EL (cell line): ENCODE measurements at places on chromosomes 12 and 14.

DNA sequence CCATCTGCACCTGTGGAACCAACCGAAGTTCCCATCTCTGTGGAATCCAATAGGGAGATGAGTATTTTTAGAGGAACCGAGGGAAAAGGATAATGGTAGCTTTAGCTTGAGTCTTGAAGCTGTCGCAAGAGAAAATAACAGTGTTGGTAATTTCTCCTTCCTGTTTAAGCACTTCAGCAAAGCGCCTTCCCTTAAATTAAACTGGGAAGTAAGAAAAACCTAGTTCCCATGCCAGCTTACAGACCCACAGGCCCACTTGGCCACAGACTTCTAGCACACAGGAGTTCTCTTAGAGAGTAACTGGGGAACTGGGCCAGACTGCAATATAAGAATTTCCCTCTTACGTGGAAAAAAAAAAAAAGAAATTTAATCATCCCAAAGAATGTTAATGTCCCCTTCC is 223.8 kb downstream of the EFCAB11 start:
- no peak for DNase-seq

GRCh38 chr14:99829450-99829849 is 36.2 kb downstream of the EML1 start:
- DNase-seq = no peak

- no peak for DNase-seq
Observed at GRCh38 chr14:28744126-28744525, 22.5 kb upstream of the FOXG1 start.

DNA sequence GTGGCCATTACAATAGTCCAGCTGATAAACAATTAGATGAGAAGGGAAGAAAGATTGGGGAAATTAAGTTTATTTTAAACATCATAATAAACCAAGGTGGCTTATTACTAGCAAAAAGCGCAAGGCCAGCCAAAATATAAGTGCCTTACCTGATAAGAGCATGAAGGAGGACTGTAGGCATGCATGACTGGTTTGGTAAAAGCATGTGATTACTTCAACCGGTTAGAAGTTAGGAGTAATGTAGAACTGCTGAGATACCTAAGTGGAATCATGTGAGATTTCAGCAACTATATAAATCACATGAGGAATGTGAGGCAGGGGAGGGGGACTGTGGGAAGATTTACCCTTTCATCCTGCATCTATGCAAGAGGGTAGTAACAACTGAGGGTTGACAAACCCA is 59.7 kb upstream of the CCDC196 start:
- no peak for DNase-seq

- DNase-seq = peak; percentile 97
Observed at GRCh38 chr12:26691234-26691970, 141.6 kb downstream of the ITPR2 start.

DNA sequence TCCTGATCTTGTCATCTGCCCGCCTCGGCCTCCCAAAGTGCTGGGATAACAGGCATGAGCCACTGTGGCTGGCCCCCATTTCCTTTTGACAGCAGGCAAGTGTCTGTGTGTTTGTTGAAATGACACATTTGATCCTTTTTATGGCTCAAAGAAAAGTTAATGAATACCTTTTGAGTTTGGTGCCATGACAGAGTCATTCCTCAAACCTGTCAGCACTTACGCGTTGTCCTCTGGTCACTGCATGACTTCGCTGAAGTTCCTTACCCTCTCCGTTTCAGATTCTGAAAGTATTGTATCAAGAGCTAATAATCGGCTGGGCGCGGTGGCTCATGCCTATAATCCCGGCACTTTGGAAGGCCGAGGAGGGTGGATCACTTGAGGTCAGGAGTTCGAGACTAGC is 32.4 kb downstream of the NEMF start:
- DNase-seq = no peak

DNA sequence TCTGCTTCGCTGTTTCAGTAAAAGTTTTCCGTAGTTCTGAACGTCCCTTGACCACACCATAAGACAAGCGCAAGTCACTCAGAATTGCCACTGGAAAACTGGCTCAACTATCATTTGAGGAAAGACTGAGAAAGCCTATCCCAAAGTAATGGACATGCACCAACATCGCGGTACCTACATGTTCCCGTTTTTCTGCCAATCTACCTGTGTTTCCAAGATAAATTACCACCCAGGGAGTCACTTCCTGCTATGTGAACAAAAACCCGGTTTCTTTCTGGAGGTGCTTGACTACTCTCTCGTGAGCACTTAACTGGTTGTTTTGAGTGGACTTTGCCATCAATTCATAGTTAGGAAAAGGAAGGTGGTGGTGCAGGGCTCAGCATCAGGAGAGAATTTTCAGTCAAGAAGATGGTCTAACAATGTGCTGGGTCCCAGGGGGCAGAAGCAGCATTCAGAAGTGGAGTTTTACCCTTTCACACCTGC is 1.4 kb downstream of the EGLN3 start:
- no peak for DNase-seq

- no peak for DNase-seq
Observed at GRCh38 chr12:108827941-108828340, 29.4 kb downstream of the SSH1 start.

- no peak for DNase-seq
Observed at GRCh38 chr14:82854901-82855300, 1321.2 kb upstream of the SEL1L start.

- peak; percentile 96 for DNase-seq
Observed at GRCh38 chr14:36320200-36320896, at the start of gene MBIP. TSS of gene MBIP (minus strand) at chr14:36320637. CDS start at chr14:36320588, 49 bp downstream.

DNA sequence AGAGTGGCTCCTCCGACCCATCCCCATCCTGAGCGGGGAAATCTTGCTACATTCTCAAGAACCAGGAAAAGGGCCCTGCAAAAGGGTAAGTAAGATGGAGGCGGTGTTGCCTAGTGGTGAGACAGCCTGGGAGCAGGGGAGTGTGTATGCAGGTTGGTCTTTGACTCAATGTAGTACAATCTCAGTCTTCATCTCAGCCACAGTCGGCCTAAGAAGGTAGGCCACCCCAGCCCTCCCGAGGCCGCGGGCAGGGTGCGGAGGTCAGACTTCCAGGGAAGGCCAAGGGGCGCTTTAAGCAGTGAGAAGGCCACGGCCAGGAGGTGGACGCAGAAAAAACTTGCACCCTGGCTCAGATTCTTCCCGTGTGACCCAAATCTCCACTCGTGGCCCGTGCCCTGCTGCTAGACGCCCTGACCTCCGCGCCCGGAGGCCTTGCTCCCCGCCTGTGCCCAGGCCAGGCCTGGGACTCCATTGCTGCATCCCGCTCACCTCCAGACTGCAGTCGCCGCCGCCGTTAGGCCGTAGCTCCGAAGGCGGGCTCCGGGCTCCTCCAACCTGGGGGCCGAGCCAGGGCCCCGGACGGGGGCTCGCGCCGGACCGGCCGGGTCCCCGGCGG is 435 bp downstream of the FOXM1 start:
- DNase-seq = peak; percentile 37

DNA sequence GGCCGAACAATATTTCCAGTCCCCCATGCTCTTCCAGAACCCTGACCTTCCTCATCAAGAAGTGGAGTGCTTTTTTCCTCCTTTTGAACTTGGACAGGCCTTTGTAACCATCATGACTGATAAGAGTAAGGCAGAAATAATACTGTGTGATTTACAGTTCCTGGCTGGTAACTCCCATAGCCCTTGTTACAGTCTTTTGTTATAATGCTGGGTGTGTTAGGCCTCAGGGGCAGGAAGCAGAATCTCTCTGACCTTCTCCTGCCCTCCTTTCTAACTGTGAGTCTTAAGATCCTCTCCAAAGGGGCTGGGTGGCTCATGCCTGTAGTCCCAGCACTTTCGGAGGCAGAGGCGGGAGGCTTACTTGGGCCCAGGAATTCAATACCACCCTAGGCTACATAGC is 59.5 kb downstream of the BCAT1 start:
- DNase-seq = no peak

- DNase-seq = no peak
Observed at GRCh38 chr14:55869397-55870049, 248.7 kb upstream of the PELI2 start.

GRCh38 chr12:52945389-52946232 is 3.3 kb upstream of the KRT18 start:
- DNase-seq = peak; percentile 89
